Mammary epithelial cell (primary cell): ENCODE measurements at places on chromosomes 1 and 21. TPM values are rescaled to one million over a fixed set of nuclear protein-coding genes. Genes with fewer than 3 reads are reported as not detected.
A peak's percentile ranks its signal among the peaks of the same experiment; 100 is the strongest.

The CLCA4 gene
- total RNA-seq = 0.11 and 0.24 TPM in 2 replicates

The HLX gene
- 0.33 TPM for total RNA-seq

The CLDN17 gene
- total RNA-seq = not detected in 2 replicates

DNA sequence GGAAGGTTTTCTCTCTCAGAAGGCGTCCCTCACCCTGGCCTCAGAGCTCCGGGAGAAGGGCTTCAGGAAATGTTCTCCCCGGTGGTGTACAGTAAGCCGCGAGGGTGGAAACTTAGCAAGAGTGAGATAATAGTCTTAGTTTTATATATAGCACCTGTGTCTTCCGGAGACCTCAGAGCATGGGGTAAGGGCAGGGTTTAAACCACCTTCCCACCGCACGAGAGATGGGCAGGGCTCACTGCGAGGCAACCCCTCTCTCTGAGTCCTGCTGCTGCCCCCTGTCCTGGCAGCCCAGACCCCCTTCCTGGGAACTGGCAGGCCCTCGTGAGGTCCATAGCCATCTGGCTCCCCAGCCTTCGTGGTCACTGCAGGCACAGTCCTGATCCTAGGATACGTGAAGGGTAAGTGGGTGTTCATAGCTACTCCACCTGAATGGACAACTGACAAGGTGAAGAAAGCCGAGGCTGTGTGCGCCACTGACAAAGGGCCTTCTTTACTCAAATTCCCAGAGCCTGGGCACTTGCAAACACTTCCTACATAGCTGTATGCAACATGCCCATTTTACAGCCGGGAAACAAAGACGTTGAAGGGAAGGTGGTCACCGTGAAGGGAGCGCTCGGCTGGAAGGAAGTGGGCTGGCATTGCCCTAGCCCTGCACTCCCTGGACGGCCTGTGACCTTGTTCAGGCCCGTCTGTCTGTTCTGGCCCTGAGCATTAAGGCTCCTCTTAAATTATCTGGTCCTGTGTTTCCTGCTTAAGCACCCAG is 26.9 kb downstream of the ITPKB start:
- DNase-seq = no peak

The KPNA6 gene
- total RNA-seq = 92.7 and 105 TPM in 2 replicates

The HES4 gene
- 4.2 and 6.4 TPM in 2 replicates for total RNA-seq

DNA sequence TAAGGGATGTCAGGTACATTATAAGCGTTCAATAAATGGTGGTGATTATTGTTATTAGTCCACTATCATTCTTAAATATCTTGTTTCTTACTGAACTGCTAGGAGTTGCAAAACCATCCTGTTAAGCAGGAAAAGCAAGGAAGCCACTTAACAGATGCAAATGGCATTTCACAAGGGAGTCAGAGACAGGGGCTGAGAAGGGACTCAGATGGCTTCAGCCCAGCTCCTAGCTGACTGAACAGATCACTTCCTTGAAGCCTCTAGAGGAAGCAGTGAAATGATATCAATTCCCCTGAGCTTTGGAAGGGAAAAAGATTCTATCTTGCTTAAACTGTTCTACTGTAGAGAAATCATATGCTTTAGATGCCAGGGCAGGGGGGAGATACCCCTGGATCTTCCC is 151.5 kb downstream of the ST6GALNAC5 start:
- DNase-seq = no peak

GRCh38 chr1:20086800-20087199 is 16.8 kb downstream of the PLA2G5 start:
- DNase-seq = no peak

DNA sequence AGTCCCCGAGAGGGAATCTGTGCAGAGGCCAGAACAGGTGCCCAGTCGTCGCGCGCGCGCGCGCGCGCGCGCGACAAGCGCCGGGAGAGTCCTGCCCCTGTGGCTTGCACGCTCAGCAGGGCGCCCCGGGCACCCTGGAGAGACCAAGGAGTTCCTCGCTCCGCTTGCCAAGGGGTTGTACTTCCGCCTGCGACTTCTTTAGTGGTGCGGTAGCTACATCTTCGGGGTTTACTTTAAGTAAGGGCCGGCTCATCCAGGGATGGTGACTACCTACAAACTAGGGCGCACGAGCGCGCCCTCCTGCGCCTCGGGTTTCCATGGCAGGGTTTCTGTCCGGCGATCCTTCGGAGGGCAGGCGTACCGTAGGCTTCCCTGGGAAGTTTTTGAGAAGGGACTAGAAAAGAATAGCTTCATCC is 1.4 kb downstream of the LHX4 start:
- DNase-seq = peak; percentile 65

GRCh38 chr1:48875552-48876329 is 99.0 kb upstream of the BEND5 start:
- DNase-seq = no peak

The CENPL gene
- 7.7 TPM for total RNA-seq

DNA sequence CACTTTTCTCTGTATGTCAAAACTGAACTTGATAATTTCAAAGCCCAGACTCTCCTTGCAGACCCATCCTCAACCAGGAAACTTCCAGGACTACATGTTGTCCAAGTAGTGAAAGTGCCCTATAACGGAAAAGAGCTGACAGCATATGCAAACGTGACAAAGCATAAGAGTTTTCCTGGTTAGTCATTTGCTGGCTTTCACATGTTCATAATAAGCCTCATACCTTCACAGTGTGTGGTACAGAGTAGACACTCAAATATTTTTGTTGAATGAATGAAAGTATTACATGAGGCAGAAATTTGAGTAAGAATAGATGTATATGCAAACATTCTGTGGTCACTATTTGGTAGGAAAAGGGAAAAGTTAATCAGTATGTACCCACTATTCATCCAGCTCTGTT is 473.3 kb downstream of the MRPL39 start:
- DNase-seq = no peak

GRCh38 chr1:33400153-33400911 is 30.6 kb downstream of the PHC2 start:
- DNase-seq = no peak

GRCh38 chr1:40438391-40439015 is 11.8 kb upstream of the ZFP69B start:
- no peak for DNase-seq

DNA sequence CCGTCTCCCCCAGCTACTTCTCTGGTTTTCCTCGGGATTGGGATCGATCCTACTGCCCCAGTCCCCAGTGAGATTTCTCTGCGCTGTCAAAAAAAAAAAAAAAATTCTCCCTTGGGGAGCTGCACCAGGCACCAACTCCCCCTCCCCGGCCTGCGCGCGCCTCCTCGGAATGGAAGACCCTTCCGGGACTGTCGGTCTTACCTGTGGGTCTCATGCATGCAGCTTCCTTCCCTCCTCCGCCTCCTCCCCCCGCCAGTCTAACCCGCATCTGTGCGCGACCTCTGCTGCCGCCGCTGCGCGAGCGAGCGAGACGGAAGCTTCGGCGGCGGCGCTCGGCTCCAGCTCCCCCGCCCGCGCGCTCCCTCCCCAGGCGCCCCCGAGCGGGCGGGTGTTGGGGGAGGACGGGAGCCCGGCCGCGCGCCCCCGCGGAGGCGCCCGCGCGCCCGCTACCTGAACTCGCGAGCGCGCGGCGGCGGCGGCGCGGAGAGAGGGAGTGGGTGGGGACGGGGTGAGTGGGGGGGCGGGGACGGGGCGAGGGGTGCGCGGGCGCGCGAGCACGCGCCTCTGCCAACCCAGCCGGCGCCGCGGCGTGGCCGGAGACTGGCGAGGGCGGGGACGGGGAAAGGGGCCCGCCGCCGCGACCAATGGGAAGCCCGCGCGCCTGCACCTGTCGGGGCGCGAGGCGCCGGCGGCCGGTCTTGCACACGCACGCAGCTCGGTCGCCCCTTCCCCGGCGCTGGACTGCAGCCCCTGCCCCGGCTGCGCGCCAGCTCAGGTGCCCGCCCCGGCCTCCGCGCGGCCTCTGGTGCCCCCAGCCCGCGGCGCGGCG is at the start of gene SUSD4:
TSS of gene SUSD4 (minus strand) at position 321 of the 829 bp plus-strand sequence. CDS start 751 bp downstream, outside the sequence.
- DNase-seq = no peak

The LORICRIN gene
- not detected in 2 replicates for total RNA-seq

- no peak for DNase-seq
Observed at GRCh38 chr1:76611770-76612445, 255.4 kb upstream of the ST6GALNAC5 start.

The TAS1R1 gene
- not detected for total RNA-seq

- DNase-seq = no peak
Observed at GRCh38 chr1:54459140-54459539, 52.9 kb upstream of the SSBP3 start.

GRCh38 chr1:64471218-64472039 is 1.5 kb downstream of the CACHD1 start:
- peak; percentile 52 for DNase-seq

The TMEM82 gene
- not detected in 2 replicates for total RNA-seq

DNA sequence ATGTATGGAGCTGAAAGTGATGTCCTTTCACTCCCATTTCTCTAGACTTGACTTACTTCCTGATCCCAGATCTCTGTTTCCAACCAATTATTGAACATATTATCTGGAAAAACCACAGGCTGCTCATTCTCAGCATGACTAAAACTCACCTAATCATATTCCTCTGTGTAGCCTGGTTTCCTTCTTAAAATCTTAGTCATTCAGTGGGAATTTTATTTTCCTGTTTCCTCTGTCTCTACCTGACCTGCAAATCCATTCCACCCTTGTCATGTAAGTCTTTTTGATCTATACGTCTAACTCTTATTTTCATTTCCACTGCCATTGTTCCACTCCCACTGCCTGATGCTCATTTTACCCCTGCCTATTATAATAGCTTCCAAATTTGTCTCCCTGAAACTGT is 67.9 kb upstream of the APOBEC4 start:
- peak; percentile 11 for DNase-seq

DNA sequence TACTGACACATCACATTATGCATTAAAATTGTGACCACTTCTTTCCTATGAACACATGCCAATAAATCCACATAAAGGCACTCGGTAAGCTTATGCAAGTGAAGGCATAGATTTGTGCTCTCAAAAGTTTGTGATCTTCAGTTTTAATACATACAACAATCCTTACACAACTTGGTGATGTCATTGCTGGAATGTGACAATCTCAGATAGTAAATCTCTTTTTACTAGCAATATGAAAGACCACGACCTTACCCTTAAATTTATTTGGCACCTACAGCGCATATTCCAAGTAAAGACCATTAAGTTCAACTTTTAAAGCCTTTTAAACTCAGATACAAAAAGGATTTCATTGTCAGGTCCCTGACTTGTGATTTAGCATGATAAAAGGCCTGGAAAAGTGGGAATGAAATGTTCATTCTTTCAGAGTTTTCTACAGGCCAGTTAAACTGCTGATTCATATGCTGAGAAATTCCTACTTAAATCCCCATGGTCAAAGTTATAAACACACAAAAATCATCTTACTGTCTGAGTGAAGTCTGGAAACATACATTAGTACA is 157.4 kb downstream of the SIPA1L2 start:
- no peak for DNase-seq

GRCh38 chr1:29297450-29297849 is 61.1 kb downstream of the PTPRU start:
- DNase-seq = no peak

The HUNK gene
- total RNA-seq = not detected in 2 replicates

- no peak for DNase-seq
Observed at GRCh38 chr1:238241607-238242006, 350.9 kb upstream of the ZP4 start.

DNA sequence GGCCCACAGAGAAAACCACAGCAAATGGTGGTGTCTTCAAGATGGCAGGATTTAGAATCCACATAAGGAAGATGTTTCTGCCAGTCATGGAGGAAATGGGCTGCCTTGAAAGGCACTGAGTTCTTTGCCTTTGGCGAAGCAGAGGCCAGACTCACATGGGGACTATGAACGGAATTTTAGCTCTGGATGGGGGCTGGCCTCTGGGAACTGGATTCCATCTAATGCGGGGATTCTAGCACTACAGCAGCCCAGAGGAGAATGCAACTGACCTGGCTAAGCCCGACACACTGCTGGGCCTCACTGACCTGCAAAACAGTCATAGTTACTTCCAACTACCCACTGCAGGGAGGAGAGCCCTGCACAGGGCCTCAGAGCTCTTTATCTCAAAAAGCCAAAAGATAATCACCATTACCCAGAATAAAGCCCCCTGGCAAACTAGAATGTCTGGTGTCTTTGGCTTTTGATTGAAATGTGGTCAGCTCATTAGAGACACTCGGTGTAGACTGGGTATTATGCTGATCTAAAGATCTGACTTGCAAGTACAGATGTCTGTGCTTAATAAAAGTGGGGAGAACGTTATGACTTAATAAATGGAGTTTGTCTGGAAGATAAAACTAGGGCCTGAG is 11.6 kb downstream of the HCRTR1 start:
- DNase-seq = no peak

DNA sequence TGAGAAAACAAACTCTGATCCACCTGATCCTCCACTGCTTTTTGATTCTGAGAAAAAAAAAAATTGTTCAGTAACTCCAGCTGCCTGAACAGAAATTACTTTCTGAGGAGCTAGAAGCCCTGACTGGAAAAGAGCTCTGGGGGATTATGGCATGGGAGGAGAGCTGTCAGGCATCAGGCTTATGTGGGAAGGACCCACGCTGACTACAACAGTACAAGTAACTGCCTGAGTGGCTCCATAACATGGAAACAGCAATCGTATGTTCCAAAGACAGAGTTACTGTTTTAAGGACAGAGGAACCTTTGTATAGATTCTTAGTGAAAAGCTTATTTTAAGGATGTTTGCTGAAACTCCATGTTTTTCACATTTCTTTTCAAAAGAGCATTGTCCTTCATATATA is 1.2 kb upstream of the ANGPTL7 start:
- no peak for DNase-seq

DNA sequence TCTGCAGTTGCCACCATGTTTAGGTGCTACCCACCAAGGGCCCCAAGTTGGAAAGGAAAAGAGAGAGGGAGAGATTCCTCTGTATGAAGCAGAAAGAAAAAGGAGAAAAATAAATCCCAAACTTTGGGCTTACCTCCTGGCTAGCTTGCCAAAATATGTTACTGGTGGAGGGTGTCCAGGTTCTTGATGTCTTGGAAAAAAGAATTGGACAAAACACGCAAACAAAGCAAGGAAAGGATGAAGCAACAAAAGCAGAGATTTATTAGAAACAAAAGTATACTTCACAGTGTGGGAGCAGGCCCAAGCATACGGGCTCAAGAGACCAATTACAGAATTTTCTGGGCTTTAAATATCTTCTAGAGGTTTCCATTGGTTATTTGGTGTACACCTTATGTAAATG is 204.5 kb upstream of the LRRC7 start:
- DNase-seq = no peak

The SPRR4 gene
- total RNA-seq = not detected in 2 replicates

DNA sequence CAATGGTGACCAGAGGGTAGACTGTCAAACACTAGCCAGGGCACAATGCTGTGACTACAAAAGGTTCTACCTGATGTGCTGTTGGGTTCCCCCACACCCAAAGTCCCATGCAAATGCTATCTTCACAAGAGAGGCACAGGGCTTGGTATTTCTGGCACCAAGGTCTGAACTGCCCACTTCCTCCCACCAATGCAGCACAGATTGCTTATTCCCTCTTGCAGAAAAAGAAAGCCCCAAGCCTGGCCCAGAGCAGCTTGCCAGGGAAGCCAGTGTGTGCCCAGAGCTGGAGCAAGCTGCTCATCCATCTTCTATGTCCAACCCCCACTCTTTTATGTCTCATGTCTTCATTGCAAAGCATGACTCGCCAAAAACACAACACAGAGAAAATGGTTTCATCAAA is 149.4 kb upstream of the CAMK1G start:
- DNase-seq = peak; percentile 84
